ENCODE measurements at places on chromosomes 3 and 15.

GRCh38 chr3:127180859-127181258 lies 12.1 kb upstream of the PRR23E start:
- no peak for DNase-seq

GRCh38 chr3:84184937-84185336 lies 773.9 kb upstream of the CADM2 start:
- no peak for DNase-seq

DNA sequence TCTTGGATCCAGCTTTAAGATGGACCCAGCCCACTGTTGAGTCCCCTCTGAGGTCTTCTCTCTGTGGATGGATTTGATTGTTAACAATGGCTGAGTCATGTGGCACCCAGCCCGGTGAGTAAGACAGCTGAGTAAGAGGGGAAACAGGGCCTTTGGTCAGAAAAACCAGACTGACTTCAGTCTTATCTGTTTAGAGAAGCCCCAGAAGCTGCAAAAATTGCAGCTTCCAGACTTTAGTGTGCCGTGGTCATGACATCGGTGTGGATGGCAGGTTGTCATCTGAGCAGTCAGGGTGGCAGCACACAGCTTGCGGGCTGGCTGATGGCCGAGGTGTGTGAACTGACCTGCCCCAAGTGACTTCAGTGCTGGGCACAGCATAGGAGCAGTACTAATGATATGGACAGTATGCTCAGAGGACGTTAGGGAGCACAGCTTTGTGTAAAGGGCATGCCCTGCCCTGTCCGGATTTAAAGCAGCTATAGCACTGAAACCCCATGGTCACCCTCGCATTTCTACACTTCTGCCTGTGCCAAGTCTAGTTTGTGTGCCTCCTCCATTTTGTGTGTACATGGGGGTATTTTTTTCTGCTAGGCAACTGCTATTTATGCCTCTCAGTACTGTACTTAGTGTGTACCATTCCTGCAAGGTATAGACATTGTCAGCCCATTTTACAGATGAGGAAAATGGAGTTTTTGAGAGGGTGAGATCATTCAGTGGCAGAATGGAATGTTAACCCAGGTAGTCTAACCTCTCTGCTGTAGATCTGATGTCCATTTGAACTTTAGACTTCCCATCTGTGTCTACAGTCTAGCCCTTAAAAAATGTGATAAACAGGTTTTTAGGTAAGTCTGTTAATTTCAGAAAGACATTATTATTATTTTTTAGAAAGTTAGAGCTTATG lies 44.4 kb downstream of the FLNB start:
- DNase-seq = no peak

DNA sequence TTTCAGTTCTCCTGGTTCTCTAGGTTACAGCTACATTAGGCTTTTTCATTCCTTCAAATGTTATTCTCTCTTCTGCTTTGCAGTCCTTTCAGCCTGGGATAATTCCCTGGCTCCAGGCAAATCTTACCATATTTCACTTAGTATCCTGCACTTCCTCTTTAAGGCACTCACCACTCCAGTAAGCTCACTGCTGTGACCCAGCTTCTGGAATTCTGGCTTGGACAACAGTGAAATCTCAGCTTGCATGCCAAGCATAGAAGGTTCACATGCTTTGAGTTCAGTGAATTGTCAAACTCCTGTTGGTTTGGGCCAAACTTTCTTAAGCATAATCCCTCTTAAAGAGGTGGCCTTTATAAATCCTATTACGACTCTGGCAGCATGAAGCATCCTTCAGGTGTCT lies 69.4 kb downstream of the SCN10A start:
- no peak for DNase-seq

DNA sequence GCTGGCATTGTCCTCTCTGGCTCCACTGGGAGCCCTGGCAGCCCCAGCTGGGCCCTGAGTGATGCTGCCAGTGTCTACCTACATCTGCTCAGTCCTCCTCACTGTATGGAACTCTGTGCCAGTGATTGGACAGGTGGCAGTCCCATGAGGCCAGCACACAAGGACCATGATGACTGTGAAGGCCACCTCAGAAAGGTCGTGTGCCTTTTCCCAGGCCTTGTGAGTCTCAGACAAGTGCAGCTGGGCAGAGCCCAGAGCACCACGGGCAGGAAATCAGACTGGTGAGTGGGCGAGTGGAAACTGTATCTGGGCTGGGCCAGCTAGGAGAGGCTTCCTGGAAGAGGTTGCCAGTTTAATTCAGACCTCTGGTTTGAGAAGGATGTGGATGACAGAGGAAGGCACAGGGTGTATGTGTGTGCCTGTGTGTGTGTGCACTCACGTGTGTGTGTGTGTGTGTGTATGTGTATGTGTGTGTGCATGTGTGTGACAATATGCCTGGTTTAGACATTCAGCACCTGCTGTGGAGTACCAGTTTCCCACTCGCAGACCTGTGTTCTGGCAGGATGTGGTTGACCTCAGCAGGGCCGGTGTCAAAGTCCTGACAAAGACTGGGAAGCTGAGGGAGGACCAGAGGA lies 7.0 kb downstream of the MAPKAPK3 start:
- no peak for DNase-seq

DNA sequence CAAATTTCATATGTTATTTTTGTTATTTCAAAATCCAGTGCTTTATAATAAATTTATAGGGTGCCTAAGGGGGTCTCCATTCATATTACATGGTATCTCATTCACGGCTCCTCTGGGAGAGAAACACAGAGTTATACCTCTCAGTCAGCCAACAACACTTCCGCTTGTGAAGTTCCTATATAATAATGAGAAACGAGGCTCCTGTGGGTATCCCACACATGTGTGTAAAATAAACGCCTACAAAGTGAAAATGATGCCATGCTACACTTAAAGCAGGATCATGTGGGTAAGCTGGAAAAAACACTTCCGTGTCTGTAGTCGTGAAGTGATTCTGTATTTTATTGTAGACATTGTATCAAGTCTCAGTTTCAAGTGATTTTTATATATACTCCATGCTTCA lies 218.8 kb upstream of the ICE2 start:
- DNase-seq = no peak

Data from activated T-cell treated with anti-CD3 and anti-CD28 coated beads for 4 hours (primary cell).